ENCODE measurements at places on chromosomes 12 and 14. TPM values are rescaled to one million over a fixed set of nuclear protein-coding genes. Genes with fewer than 3 reads are reported as not detected.
A peak's percentile ranks its signal among the peaks of the same experiment; 100 is the strongest.

GRCh38 chr12:115325858-115326257 is 641.9 kb upstream of the TBX3 start:
- peak; percentile 80 for DNase-seq

DNA sequence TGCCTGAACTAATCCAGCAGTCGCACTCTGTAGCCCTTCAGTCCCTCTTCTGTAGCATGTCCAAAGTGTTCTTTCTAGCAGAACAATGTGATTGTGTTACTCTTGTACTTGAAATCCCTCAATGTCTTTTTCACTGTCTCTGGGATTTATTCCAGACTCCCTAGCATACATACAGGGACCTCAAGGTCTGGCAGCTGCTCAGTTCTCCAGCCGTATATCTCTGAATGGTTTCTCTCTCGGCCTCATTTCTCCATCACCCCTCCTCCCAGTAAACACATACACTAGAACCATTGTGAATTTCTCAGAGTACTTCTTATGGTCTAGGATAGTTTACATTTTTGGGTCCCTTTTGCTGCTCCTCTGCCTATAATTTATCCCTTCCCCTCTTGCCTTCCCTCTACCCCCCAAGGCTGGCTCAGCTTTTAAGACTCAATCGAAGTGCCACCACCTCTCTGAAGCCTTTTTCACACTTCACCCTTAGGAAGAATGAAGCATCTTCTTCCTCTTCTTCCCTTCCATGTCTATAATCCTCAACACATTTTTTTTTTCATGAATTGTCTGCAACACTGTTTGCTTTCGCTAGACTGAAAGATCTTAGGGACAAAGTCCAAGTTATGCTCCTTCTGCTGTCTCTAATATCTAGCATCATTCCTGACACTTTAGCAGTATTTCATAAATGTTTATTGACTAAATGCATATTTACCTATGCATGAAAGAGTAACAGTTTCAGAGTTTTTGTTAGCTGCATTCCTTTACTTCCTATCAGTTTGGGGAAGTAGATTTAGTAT is 446.1 kb downstream of the ZFP36L1 start:
- DNase-seq, result no peak

DNA sequence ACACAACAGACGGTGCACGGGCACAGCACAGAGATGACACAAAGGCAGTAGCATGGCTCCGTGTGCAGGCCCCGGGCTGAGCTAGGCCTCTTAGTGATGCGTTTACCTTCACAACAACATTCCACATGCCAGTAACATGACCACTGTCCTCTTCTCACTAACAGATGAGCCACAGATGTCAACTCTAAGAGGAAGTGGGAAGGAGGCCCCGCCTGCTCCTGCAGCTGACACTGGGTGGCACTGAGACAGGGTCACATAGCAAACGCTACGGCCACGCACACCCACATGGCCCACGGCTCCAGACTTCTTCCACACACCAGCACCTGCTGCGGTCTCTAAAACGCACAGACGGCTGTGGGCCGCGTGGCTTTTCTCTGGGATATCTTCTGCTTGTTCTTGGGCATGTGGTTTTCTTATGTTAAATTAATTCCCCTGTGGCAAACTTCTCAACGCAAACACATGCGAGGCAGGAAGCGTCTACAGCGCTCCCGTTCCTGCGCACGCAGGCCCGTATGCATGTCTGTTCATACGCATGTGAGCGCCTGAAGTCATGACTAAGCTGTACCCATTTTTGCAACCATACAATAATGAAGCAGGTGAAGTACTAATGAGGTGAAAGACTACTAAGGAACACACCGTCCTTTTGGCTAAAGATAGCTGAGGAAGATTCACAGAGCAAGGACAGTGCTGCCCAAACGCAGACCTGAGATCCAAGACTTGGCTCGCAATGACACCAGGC is 26.8 kb downstream of the AMN start:
- no peak for DNase-seq

GRCh38 chr12:19506497-19506896 is 67.2 kb downstream of the AEBP2 start:
- peak; percentile 31 for DNase-seq

GRCh38 chr12:102950107-102950949 is 7.1 kb upstream of the ASCL1 start:
- no peak for DNase-seq

DNA sequence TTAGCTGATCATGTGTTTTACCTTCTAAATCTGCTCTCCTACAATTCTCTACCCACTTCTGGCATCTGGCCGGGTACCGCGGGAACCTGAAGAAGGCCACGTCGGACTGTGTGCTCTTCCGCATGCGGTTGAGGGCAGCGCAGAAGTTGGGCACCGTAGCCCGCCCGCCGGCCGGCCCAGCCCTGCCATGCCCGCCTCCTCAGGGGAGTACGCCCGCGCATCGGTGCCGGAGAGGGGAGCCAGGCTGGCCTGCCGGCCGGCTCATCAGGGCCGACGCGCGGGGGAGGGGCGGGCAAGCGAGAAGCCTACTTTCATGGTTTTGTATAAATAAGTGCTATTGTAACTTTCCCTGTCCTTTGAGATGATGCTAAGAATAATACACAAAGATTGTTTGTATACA is 19.9 kb upstream of the ADAMTS20 start:
- no peak for DNase-seq

DNA sequence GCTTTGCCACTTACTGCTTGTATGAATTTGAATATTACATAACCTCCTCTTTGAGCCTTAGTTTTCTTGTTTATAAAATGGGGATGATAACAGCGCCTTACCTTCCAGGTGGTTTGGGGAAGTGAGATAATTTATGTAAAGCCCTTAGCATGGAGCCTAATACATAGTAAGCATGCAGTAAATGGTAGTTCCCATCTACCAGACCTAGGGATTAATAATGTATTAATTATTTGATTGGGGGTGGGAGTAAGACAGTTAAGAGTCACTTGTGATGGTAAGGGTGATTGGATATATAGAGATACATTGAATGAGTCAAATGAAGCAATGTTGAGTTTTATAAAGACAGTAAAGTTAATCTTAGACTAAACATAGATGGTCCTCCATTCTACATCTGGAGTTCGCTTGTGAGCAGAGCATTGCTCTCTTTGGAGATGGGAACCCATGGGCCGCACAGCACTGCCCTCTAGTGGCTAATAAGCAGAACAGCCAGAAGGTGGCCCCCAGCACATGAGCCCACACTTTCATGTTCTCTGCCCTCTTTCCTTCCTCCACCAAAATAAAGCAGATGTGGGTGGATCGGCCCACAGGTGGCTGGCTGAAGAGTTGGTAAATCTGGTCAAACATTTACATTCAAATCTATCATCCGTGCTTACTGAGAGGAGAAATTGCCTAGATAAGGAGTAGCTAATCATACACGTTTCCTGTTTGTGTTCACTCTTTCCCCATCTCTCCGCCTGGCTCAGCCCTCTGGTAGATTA is 26.5 kb upstream of the TAMALIN start:
- DNase-seq, result peak; percentile 42

DNA sequence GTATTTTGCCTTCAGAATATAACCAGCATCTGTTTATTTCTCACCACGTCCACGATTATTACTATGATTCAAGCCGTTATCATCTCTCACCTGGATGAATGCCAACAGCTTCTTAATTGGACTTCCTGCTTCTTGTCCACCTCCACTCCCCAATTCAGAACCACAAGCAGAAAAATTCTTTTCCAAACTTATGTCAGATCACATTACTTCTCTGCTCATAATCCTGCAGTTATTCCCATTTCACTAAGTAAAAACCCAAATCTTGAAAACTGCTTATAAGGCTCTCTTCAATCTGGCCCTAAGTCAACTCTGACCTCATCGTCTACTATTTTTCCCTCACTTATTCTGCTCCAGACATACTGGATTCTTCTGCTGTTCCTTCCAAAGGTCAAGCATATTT is 2.0 kb downstream of the CRY1 start:
- peak; percentile 77 for DNase-seq

GRCh38 chr14:61417141-61417540 is 95.8 kb downstream of the PRKCH start:
- DNase-seq, result no peak

DNA sequence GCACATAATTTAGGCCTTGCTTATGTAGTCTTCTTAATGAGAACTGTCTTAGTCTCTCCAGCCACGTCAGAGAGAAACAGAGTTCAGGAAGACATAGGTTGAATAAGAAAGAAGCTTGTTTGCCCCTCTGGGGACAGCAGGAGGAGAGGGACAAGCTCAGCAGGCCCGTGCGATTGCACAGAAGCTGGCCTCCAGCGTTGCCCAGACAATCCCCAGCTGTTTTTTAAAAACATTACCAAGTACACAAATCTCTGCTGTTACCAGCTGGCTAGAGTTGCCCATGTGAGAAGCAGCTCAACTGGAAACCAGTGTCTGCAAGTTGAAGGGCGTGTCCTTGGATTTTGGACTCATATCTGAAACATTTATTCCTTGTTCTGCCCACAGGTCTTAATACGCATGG is 232.6 kb downstream of the EFCAB11 start:
- peak; percentile 11 for DNase-seq

DNA sequence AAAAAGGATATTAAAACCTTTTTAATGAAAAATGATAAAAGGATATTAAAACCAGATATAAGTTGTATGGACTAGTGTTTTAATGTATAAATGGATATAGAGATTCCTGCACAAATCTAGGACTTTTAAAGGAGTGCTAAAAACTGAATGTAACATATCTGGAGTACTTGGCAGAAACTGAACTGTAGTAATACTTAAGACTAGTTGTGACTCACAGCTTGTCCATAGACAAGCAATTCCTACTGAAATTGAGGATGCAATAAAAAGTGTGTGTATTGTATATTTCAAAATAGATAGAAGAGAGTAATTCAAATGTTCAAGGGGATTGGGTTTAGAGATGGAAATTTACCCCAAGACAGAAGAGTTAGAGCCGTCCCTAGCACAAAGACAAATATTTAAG is 59.6 kb downstream of the FBXO33 start:
- no peak for DNase-seq

GRCh38 chr12:6218347-6218925 is 18.2 kb downstream of the CD9 start:
- DNase-seq, result peak; percentile 89

- no peak for DNase-seq
Measured at GRCh38 chr12:14578646-14579045, 11.0 kb upstream of the PLBD1 start.

DNA sequence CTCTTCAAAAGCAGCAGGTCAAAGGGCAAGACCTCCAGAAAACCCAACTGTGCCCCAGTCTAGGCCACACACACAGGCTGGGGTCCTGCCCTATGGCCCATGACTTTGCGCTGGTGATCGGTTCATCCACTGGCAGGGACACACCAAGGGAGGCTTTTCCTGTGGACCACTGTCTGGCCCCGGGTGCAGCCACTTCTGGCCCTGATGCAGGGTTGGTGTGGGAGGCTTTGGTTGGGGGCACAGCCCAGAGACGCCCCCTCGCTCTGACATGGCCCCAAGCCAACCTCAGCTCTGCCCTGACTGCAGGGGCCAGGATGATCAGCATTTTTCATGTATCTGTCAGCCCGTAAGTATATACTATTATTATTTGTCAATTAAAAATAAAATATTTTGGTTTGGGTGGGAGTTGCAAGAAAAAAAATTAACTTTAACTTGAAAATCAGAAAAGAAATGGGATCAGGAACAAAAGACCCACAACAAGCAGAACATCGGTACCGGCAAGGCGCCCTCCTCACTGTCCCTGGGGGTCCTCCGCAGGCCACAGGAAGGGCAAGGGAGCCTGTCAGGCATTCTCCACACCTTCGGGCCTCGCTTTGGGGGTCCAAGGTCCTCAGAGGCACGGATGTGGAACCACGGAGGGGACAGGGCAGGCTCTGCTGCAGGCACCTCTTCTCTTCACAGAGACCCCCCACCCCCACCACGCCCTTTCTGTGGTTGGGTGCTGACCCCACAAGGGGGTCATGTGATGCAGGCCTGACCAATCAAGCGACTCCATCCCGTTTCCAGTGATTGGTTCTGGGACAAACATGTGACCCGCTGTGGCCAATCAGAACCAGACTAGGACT is 181.5 kb upstream of the SFSWAP start:
- DNase-seq, result no peak

DNA sequence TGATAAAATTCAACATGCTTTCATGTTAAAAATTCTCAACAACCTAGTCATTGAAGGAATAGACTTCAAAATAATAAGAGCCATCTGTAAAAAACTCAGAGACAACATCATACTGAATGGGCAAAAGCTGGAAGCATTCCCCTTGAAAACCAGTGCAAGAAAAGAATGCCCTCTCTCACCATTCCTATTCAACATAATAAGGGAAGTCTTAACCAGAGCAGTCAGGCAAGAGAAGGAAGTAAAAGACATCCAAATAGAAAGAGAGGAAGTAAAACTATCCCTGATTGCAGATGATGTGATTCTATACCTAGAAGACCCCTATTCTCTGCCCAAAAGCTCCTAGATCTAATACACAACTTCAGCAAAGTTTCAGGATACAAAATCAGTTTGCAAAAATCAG is 52.9 kb downstream of the APOBEC1 start:
- no peak for DNase-seq

- no peak for DNase-seq
Measured at GRCh38 chr12:46530373-46531056, 157.9 kb upstream of the SLC38A2 start.

DNA sequence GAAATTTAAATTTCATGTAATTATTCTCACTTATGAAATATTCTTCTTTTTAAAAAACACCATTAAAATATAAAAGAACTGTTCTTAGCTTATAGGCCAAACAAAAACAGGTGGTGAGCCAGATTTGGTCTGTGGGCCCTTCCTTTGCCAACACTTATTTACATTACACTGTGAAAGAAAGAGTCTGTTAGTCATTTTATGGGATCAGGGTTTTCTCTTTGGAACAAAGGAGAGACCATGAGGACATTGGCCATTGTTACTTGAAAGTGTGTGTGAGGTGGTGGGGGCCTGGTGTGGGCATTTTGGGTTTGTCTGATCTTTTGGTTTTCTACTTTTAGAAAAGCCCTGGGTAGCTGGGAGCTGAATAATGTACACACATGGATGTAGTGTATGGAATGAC is 62.7 kb downstream of the TTC6 start:
- DNase-seq, result no peak

DNA sequence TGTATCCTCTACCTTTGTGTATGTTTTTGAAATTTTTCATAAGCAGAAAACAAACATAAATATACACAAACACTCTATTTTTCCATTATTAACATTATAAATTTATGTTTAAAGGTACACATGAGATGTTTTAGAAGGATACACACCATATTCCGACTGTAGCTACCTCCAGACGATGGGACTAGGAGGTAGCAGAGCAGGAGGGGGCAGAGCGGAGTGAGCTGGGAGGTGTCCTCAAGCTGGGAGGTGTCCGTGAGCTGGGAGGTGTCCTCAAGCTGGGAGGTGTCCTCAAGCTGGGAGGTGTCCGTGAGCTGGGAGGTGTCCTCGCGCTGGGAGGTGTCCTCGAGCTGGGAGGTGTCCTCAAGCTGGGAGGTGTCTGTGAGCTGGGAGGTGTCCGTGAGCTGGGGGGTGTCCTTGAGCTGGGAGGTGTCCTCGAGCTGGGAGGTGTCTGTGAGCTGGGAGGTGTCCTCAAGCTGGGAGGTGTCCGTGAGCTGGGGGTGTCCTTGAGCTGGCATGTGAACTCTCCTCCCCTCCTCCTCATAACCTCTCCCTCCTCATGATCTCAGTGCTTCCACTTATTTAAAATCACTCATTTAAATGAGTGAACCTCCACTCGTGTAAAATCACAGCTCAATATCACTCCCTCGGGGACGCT is 346.9 kb upstream of the SFSWAP start:
- no peak for DNase-seq

- DNase-seq, result peak; percentile 34
Measured at GRCh38 chr14:21933681-21934080, 260.1 kb upstream of the OR4E1 start.

GRCh38 chr12:120686151-120686689 is 729 bp upstream of the MLEC start:
- peak; percentile 90 for DNase-seq

Gene SLC10A1
- total RNA-seq, result not detected

Gene KRT78
- 5.3 TPM for total RNA-seq

Gene GTF2H3
- total RNA-seq, result 38.7 TPM

Gene ABCD2
- not detected for total RNA-seq

Gene SRRM4
- not detected for total RNA-seq
